ENCODE measurements at places on chromosomes 7 and 10.

DNA sequence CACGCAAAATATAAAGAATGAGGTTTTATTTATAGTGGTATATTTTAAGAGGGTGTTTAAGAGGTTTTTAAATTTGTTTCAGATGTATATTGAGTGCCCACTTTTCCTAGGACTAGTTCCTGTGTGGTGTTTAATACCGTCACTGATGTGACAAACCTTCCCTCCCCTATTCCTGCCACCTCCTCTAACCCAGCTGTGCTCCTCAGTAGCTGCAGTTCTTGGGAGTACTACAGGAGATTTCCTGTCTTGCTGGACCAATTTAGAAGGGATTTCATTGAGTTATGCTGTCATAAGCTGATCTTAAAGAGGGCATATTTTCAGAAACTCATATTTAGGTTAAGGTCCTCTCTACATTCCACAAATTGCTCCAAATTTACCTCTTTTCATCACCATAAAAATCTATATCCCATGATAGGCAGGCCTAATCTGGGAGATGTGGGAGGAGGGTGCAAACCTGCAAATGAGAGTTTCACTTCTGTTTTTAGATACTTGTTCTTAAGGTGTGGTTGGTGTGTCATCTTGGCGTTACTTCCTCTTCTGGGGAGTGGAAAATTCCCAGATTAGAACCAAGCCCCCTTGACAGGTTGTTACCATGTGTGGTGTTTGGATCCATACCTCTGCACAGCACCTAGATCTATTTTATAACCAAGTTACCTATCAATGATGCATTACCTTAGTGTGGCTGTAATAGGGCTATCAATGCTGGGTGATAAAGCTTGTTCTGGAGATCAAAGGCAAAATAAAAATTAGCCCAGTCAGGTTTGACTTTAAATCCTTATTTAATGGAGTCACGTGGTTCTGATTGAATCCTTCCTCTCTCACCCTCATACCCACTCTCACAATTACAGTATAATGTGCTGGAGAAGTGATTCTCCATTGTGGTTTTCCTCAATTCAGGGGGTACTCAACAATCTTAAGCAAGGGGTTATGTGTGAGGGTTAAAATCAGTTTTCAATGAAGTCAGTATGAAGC is 141.1 kb downstream of the CDK14 start:
- DNase-seq = no peak

DNA sequence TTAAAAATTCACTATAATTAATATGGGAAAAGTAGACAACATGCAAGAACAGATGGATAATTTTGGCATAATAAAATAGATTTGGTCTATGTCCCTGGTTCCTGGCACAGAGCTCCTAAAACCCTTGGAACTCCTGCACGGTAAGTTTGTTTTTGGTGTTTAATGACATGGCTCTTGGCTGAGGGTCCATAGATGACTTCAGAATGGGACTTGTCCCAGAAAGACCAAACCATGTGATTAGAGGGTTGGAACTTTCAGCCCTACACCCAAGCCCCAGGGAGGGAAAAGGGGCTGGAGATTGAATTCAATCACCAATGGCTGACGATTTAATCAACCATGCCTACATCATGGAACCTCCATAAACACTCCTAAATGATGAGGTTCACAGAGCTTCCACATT is 12.6 kb upstream of the GSDME start:
- DNase-seq = no peak

- DNase-seq = peak; percentile 87
Measured at GRCh38 chr10:125123476-125124114, 36.8 kb downstream of the CTBP2 start.

- DNase-seq = no peak
Measured at GRCh38 chr10:132548869-132549268, 11.3 kb downstream of the INPP5A start.

DNA sequence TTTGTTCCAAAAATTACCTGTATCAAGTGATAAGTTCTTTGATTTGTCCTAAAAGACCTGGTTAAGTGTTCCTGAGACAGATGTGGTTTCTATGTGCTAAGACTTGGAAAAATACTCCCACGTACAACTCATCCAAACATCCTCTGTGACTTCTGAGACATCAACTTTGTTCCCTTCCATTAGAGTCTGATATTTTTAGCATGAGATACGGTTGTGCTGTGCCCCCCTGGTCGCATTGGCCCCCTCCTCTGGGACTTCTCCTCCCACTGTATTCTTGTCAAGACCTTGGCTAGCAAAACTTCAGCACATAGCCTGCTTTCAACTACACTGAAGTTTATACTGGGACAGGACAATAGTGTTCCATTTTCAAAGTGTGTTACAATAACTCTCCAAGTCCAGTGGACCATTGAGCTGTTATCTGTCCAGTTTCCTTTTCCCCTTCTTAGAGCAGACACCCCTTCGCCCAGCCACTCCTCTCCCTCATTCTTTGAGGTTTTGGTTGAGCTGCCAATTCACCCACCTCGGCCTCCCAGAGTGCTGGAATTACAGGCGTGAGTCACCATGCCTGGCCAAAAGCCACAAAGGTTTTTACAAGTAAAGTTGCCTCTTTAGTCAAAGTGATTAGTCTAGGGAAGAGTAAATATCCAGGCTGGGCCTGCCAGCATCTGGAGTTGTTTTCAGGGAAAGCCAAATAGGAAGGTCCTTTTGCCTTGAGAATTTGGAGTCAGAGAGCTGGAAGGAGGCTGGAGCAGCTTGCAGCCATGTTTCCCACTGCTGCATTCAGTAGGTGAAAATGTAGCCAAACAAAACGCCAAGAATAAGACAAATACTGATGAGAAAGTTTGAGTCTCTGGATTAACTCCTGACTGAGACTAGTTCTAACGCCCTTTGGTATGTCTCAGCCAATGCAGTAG is 17.8 kb upstream of the PDLIM1 start:
- DNase-seq = peak; percentile 51

Measured in heart right ventricle (tissue), 16 donors.